ENCODE measurements at places on chromosomes 12 and 14.
A peak's percentile ranks its signal among the peaks of the same experiment; 100 is the strongest.

- DNase-seq, result no peak
Measured at GRCh38 chr12:25458047-25458552, 95.0 kb downstream of the LMNTD1 start.

DNA sequence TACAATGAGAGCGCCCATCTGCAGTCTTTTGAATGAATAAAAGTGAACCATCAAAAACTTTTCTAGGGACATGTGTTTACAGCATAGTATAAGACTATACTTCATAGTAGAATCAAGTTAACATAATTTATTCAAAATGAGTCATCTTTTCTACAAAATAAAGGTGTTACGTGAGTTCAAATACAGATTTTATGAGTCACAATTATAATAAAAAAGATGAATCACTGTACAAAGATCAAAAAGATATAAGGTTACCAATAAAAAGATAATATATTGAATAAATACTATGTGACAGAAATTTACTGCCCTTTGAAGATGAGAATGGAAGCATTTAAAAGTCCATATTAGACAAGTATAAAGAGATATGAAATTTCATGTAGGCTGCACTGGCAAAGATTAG, 2.8 kb downstream of the MBIP start:
- DNase-seq, result no peak

- no peak for DNase-seq
Measured at GRCh38 chr14:94805680-94806288, 35.9 kb upstream of the GSC start.

DNA sequence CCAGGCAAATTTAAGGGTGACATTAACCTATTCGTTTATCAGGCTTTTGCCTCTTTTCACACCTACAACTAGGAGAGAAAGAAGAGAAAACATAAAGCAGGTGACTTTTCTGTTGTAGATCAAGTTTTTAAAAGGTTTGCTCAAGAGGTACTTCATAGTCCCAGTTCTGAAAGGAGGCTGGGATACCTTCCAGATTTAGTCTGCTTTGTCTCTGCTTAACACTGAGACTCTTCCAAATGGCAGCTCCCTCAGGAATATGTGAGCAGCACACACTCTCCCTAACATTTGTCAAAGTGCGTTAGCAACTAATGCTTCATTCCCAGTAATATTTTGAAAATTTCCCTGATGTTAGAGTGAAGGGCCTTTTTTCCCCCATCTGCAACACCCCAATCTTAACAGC, 133.7 kb upstream of the RASSF8 start:
- no peak for DNase-seq

DNA sequence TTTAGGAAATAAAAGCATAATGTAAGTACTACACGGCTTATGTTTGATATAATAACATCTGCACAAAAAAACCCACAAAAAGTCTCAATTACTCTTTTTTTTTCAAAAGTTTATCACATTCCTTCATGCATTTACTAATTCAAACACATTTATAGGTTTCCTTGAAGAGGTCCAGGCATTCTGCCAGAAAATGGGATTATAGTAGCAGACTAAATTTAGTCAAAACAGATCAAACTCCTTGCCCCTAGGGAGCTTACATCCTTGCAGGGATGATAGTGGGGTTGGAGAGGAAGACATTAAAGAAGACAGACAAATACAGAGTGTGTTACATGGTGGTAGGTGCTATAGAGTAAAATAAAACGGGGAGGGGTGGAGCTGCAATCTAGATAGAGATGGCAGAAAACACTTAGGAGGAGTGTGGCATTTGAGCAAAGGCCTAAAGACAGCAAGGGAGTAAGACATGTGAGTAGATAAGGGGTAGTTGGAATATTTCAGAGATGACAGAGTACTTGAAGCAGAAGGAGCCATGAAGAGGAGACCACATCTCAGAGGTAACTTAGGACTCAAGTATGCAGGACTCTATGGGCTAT, 266.9 kb downstream of the PPFIA2 start:
- DNase-seq, result no peak

GRCh38 chr12:65886996-65887395, 62.7 kb downstream of the HMGA2 start:
- no peak for DNase-seq

DNA sequence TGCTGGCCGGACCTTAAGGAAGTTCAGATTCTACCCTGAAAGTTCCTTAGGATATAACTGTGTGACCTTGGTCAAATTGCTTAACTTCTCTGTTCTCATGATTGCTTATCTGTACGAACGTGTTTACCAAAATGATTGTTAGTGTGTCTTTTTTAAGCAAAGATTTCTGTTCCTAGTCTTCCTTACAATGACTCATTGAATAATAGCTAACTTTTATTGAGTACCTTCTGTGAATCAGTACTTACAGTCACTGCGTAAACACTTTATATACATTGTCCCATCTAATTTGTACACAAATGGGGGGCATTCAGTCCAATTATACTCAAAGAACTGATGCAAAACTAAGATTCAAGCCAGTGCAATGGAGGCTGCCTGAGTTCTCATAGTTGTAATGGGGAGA, 4.2 kb upstream of the TMEM30B start:
- no peak for DNase-seq

GRCh38 chr14:32244404-32244803, 41.3 kb upstream of the RNU6-8 start:
- no peak for DNase-seq

- no peak for DNase-seq
Measured at GRCh38 chr14:78593949-78594348, 423.8 kb downstream of the NRXN3 start.

DNA sequence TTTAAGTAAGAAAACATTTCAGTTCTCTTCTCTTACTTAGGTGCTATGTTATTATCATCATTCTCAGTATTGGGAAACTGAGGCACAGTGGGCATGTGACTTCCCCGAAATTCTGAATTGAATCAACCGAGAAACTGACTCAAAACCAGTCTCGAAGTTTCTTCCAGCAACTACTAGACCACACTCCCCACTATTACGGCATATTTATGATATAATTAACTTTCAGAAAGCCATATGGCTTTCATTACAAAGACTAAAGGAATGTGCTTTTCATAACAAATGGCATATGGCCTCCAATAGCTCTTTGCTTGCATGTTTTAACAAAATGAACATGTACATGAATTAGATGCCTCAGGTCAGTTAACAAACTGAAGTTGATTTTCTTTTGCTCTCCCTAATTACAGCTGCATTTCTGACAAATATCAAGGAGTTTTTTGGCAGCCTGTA, 182.9 kb upstream of the SLC38A2 start:
- DNase-seq, result no peak

- no peak for DNase-seq
Measured at GRCh38 chr12:121791671-121792551, 1.6 kb downstream of the RHOF start.

GRCh38 chr12:49110464-49111155, at the start of gene LMBR1L:
Gene LMBR1L (minus strand): TSS chr12:49110847. CDS start chr12:49110555, 292 bp downstream.
- DNase-seq, result peak; percentile 98

GRCh38 chr12:109264095-109264942, 44.8 kb downstream of the FOXN4 start:
- DNase-seq, result peak; percentile 93

- DNase-seq, result no peak
Measured at GRCh38 chr14:94113490-94113889, 3.0 kb downstream of the IFI27 start.

GRCh38 chr12:108305520-108305919, 33.6 kb downstream of the CMKLR1 start:
- no peak for DNase-seq

DNA sequence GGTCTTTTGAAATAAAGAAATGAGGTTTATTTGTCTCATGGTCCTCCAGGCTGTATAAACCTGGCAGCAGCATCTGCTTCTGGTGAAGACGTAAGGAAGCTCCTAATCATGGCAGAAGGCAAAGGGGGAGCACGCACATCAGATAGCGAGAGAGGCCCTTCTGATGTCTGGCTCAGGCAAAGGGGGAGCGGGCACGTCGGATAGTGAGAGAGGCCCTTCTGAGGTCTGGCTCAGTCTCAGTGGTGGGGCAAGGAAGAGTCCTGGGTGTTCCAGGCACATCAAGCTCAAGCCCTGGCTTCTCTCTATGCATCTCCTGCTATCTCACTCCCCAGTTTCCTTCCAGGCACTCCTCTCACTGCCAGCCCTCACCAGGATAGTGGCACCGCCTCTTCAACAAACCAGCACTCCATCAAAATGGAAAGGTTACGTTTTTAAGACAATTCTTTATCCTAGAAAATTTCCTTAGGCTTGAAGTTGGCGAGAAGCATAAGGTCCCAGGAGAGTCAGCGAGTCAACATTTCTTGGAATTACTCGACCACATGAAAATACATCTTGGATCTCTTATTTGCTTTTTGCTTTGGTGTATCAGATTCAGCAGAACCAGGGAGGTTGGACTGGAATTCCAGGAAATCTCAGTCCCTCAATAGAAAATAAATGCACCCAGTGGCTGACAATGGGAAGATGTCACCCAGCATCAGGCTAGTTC, 189.6 kb upstream of the TMEM132C start:
- no peak for DNase-seq

GRCh38 chr12:118494776-118495175, 118.4 kb downstream of the SUDS3 start:
- no peak for DNase-seq

- no peak for DNase-seq
Measured at GRCh38 chr14:103243764-103244737, 90.0 kb upstream of the EIF5 start.

DNA sequence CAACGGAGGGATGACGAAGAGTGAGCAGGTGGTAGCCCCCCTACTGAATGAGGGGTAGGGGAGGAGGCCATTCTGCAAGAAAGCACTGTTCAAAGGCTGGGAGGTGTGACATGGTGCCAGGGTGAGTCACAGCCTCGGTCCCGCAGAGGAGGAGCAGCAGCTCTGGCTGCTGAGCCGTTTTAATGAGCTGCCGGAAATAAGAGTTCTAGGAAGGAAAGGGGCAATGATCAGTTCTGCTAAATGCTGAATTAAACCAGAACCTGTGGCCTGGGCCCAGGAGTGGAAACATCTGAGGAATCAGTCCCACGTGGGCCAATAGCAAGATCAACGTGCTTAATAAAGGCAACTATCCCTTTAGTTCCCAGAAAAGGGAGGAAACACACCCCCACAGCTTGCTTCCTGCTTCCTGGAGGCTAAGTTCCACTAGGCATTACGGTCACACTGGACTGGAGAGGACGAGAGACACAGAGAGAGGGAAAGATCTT, 3.6 kb downstream of the ABCD4 start:
- no peak for DNase-seq

DNA sequence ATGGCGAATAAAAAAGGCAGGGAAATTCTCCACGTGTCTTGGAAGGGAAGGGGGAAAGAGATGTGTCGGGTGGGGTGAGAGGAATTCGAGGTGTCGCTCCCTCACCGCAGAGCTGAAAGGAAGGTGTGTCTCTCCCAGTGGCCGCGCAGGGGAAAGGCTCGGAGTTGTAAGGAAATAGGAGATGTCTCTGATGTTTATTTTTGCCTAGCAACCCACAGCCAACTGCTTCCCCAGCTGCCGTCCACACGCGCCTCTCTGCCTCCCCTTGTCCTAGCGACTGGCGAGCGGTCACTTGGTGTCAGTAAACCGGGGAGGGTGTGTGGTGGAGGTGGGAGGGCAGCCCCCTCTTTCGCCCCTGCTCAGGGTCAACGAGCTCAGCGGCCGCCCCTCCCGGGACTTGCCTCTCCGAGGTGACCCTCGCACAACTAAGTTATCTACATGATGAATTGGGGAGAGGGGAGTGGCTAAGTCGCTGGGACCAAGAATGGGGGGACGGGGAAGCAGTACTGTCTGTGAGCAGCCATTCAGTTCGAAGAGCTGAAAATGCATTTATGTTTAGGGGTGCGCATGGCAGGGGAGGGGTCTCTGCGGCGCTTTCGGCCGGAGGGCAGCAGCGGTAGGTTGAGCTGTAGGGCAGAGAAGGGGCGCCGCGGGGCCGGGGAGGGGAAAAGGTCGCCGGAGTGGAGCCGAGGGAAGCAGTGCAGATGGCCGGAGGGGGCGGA, 585 bp upstream of the DYRK2 start:
- DNase-seq, result peak; percentile 83

- DNase-seq, result no peak
Measured at GRCh38 chr12:115147916-115148315, 463.9 kb upstream of the TBX3 start.

GRCh38 chr14:81990312-81990761, 456.7 kb upstream of the SEL1L start:
- DNase-seq, result no peak

- no peak for DNase-seq
Measured at GRCh38 chr14:92308716-92309115, 14.2 kb upstream of the SLC24A4 start.

GRCh38 chr12:53747095-53747494, 4.7 kb downstream of the CISTR start:
- no peak for DNase-seq

DNA sequence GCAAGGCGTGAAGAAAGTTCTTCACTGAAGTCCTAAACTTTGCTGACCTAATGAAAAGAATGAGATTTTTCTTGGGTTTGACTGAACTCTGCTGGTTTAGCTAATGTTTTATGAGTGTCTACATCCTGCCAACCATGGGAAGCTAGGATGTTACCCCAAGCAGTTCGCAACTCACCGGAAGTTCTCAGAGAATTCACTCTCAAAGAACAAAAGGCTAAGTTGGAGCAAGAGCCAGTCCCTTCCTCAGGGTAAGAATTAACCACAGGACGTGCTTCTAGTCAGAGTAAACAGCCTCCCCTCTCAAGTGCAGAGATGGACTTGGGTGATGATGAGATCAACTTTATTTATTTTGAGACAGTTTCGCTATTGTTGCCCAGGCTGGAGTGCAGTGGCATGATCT, 37.3 kb downstream of the TCHP start:
- no peak for DNase-seq

DNA sequence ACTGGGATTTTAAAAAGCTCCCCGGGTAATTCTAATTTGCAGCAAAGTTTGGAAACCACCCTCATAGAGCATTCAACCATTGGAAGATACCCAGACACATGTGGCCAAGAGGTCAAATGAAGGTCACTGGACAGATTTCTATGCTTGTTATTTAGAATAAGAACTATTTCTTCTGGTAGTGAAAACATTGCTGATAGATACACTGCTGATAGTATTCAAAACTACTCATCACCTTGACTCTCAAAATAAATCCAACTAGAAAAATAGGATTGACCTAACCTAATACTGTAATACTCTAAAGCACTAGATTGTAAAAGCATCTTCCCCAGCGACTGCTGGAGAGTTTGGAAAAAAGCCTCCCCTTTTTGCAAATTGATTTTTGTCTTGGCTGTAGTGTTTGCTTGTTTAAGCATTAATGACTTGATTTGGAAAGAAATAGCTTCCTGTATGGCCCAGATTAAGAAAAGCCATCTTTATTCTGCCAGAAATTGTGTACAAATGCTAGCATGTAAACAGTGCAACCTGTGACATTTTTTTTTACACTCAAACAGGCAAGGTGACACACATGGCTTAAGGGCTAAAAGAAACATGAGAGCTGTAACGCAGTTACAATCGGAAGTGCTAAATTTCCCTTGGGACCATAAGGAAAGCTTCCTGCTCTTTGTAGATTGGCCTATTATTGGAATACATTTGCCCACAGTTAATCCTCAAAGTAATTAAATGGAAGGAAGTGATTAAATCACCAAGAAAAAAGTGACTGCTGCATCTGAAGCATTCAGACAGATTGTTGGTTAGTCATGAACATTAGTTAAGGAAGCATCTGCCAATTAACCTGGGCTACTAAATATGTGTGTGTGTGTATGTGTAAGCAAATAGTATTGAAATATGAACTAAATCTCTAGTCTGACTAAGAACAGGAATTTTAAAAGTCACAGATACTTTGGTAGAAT, 356.5 kb upstream of the ATP2B1 start:
- no peak for DNase-seq

All from HuH-7.5 (cell line).